Esophagus muscularis mucosa (tissue), 4 donors: ENCODE measurements at places on chromosomes 2 and 18. TPM values are rescaled to one million over a fixed set of nuclear protein-coding genes. Genes with fewer than 3 reads are reported as not detected.
A peak's percentile ranks its signal among the peaks of the same experiment; 100 is the strongest.

GRCh38 chr18:3015851-3016250 lies 2.9 kb upstream of the LPIN2 start:
- H3K4me3 ChIP-seq, result no peak overlapping the region
- no peak for DNase-seq
- H3K27me3 ChIP-seq, result no peaks in the 10 kb centered on the region
- H3K27ac ChIP-seq, result peak overlapping the region; percentile 75
- H3K4me1 ChIP-seq, result peaks cover 52% of the 10 kb centered on the region

DNA sequence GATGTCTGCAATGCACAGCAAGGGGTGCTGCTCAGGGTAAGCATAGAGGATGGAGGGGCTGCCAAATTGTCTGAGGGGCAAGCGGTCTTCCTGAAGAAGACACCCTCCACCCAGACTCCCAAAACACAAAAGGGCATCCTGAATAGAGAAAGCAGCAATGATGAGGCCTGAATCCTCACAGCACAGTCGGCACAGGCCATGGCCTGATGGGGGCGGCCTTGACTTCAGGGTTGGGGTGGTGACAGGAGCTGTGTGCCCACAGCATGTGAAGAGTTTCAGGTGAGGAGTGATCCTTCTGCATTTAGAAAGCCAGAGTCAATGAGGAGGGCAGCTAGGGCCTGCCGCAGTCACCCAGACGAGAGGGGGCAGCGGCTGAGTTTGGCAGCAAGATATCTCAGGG lies 159.4 kb downstream of the GALNT14 start:
- H3K4me3 ChIP-seq, result no peak overlapping the region
- H3K36me3 ChIP-seq, result no peaks in the 10 kb centered on the region
- no peak overlapping the region for H3K27ac ChIP-seq
- no peaks in the 10 kb centered on the region for H3K27me3 ChIP-seq
- DNase-seq, result no peak

GRCh38 chr2:39686456-39686855 lies 20.7 kb downstream of the TMEM178A start:
- DNase-seq, result peak; percentile 64
- H3K36me3 ChIP-seq, result no peaks in the 10 kb centered on the region
- no peak overlapping the region for H3K27ac ChIP-seq
- H3K27me3 ChIP-seq, result no peaks in the 10 kb centered on the region
- H3K4me1 ChIP-seq, result peaks cover 3% of the 10 kb centered on the region

FZD7 gene
- total RNA-seq, result 51.5 TPM

DNA sequence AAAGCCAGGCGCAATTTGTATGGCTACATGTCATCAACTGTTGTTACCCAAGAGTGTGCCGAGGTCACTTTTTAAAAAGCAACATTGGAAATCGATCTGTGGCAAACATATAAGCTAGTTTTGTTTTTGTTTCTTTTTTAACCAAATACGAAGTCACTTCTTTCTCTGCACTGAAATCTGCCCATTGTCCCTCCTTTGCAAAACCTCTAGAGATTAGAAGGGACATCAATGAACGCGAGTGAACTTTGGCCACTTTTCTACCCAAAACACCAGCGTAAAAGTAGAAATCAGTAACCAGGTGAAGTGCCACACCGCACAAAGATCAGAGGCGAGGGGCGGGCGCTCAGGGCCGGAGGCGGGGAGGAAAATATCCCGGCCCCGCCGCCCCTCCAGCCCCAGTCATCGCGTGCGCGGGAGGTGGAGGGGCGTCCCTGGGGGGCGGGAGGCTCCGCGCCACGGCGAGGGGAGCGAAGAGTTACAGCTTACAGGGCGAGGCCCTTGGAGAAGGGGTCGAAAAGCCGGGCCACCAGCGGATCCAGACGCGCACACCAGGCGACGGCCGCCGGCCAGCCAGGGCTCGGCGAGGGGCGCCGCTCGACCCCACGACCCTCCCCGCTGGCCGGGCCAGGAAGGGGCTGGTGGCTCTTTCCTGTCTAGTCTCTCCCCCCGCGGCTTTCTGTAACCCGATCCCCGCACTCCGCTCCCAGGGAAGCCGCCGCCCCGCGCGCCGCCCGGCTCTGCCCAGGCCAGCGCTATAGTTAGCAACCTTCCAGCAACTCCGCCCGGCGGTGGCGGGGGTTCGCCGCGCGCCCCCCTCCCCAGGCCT lies 993 bp downstream of the RBMS1 start:
- H3K27ac ChIP-seq, result peak overlapping the region; percentile 97
- H3K4me1 ChIP-seq, result peaks cover 52% of the 10 kb centered on the region
- no peaks in the 10 kb centered on the region for H3K36me3 ChIP-seq
- no peaks in the 10 kb centered on the region for H3K27me3 ChIP-seq
- DNase-seq, result no peak

GRCh38 chr2:128410035-128410757 lies 91.5 kb upstream of the HS6ST1 start:
- no peaks in the 10 kb centered on the region for H3K36me3 ChIP-seq
- H3K27ac ChIP-seq, result no peak overlapping the region
- peaks cover 4% of the 10 kb centered on the region for H3K4me1 ChIP-seq
- peak; percentile 62 for DNase-seq
- no peaks in the 10 kb centered on the region for H3K27me3 ChIP-seq
